ENCODE measurements at places on chromosomes 2 and 18.

GRCh38 chr2:198657512-198658121 is 800.1 kb downstream of the SATB2 start:
- DNase-seq: peak; percentile 26

GRCh38 chr2:227341553-227341952 is 16.5 kb downstream of the MFF start:
- no peak for DNase-seq

GRCh38 chr18:48352051-48352755 is 57.0 kb downstream of the ZBTB7C start:
- DNase-seq: no peak

DNA sequence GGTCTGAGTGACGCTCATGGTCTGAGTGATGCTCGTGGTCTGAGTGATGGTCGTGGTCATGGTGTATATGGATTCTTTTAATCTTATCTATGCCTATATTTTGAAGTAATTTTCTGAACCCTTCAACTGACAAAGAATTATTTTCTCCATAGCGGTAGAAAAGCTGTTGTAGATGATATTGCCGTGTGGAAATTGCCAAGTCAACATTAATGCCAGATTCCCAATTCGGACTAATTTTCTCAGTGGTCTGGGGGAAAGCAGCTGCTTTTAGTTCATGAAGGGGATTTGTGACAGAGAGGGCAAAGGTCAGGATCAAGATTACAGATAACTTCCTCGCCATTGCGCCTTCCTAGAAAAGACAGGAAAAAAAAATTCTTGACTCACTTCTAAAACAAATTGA is 2.5 kb downstream of the SLC39A6 start:
- no peak for DNase-seq

- peak; percentile 69 for DNase-seq
Measured at GRCh38 chr2:80499095-80499494, 194.5 kb upstream of the LRRTM1 start.

GRCh38 chr2:240593703-240594451 is 7.3 kb downstream of the CAPN10 start:
- DNase-seq: no peak

GRCh38 chr18:59056706-59057492 is 82.8 kb upstream of the SEC11C start:
- DNase-seq: peak; percentile 77

- DNase-seq: no peak
Measured at GRCh38 chr18:7048081-7048480, 69.5 kb downstream of the LAMA1 start.

DNA sequence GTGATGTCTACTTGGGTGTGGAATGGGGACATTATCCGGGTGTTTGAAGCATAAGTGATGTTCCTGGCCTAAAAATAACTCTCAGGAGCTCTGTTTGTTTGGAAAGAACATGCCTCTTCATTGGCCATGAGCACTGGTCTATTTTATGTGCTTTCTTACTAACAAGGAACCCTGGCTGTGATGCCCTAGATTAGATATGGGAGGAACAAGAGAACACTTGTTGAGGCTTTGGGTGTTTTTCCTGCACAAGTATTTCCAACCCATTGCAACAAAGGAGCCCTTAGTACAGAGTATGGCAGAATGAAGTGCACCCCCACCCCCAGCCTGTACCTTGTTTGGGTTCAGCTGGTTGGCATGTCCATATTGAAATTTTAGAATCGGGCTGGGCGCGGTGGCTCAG is 95.9 kb downstream of the SLC4A3 start:
- DNase-seq: no peak

- DNase-seq: no peak
Measured at GRCh38 chr2:55229221-55229620, 2.9 kb downstream of the CLHC1 start.

GRCh38 chr18:35463827-35464226 is 33.9 kb downstream of the INO80C start:
- DNase-seq: no peak

DNA sequence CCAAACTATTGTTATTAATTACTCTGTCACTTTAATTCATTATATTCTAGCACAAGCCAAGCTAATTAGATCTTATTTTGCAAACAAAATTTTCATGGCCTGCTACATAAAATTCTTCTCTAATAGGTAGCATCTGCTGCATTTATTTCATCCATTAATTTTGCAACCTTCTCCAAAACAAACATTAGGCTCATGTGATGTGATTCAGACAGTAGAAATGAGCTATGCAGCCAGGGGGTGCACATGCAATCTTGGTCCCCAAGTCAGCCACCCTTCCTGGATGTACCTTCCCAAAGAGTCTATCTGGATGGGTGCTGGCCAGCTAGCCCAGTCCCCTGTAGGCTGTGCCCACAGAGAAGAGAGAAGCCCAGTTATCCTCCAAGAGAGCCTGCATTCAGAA is 242.1 kb upstream of the OSR1 start:
- DNase-seq: no peak

DNA sequence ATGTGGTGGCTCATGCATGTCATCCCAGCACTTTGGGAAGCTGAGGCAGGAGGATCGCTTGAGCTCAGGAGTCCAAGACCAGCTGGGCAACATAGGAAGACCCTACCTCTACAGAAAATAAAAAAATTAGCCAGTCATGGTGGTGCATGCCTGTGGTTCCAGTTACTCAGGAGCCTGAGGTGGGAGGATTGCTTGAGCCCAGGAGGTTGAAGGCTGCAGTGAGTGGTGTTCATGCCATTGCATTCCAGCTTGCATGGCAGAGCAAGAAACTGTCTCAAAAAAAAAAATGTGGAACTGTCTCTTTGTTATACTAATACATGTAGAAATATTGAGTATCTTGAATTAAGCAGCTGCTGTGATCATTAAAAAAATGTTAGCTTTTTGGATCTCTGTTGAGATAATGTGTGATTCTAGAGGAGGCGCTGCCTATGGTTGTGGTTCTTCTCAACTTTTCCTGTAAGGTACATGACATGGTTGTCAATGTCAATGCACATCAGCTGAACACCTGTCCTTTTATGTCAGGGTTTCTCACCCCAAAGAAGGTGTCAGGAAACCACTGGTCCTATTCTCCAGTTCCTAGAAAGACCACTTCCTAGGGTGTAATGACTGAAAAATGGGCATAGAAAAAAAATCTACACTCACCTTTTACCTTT is 34.7 kb upstream of the IL1RL1 start:
- DNase-seq: no peak

- no peak for DNase-seq
Measured at GRCh38 chr2:182952741-182953450, 85.4 kb downstream of the NCKAP1 start.

- DNase-seq: peak; percentile 11
Measured at GRCh38 chr2:44291281-44292248, 16.3 kb downstream of the SLC3A1 start.

- no peak for DNase-seq
Measured at GRCh38 chr2:133511679-133512078, 56.6 kb downstream of the NCKAP5 start.

DNA sequence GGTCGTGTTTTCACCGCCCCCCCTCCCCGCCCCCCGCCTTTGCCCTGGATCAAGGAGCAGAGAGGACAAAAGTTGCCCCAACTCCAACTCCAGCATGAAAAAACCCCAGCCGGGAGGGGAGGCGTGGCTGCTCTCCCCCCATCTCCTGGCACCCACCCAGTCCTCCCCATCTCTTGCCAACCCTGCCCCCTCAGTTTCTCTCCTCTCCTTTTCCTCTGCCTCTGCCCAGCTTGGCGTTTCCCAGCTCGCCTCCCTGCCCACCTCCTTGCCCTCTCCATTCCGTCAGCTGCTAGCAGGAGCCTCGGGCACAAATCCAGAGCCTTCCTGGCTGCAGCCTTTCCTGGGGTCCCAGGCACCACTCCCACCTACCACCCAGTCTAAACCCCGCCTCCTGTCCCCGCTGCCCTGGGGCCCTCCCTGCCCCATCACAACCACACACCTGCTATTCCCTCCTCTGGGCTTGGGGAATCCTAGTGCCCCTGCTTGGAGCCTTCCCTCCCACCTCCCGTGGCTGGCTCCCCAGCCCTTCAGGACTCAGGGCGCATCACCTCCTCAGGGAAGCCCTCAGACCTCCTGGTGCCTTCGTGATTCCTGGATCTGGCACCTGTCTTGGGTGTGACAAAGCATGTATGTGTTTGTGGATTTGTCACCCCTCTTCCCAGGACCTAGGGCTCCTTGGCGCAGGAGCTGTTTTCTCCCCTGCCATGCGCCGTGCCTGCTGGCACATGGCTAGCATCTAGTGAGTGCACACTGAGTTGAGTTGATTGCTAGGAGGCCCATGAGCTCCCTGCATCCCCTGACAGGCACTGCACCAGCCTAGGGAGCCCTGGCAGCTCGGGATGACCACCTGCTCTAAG is 209.1 kb downstream of the TFCP2L1 start:
- DNase-seq: no peak

DNA sequence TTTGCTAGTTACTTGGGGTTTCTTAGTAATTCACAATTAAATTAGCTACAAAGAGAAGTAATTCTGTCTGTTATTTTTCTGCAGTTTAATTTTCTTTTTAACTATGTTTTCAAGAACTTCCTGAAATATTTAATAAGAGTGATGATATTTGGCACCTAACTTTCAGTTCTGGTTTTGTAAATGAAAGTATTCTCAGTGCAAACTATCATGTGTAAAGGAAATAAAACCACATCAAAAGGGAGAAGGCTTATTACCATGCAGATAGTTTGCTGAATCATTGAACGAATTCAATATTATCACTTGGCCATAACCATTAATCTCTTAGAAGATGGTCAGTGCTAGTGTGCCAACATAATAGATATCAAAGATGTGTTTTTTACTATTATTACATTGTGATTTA is 29.2 kb downstream of the DYTN start:
- DNase-seq: no peak

GRCh38 chr2:72864500-72864899 is 22.7 kb upstream of the SPR start:
- peak; percentile 60 for DNase-seq

GRCh38 chr18:60146220-60146960 is 226.2 kb downstream of the MC4R start:
- DNase-seq: peak; percentile 20

- no peak for DNase-seq
Measured at GRCh38 chr2:191180713-191181112, 29.9 kb upstream of the STAT4 start.

DNA sequence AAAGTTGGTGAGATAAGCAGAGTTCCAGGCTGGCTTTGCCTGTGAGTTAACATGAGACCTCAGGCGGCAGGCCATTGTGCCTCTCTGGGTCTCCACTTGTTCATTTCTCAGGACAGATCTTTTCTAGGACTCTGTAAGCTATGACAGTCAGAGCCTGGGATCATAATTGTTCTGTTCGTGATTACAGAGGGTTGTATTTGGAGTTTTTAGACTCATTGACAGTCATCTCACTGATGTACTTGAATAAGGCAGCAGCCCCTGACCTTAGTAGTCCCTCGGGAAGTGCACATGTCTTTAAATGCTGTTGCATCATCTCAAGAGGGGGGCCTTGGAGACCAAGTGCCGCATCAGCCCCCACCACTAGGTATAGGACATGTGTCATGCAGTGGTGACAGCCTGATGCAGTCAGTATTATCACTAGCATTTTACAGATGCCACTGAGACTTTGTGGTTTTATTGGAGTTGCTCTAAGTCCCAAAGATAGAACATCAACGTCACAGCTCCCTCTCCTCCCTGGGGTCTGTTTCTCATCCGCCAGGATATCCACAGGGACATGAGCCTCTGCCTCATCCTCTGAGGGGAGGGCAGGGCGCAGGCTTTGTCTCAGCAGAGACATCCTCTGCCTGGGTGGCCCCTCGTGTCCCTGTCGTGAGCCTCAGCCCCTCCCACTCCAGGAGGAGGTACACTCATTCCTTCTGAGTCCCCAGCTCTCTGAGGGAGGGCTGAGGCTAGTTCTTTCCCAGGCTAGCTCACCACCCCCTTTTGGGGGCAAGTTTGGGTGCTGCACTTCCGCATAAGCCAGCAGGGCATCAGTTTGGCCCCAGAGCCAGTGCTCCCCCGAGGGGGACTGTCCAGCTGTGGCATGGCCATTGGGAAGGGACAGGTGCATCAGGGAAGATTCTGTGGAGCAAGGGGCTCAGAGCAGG is 14.1 kb downstream of the GLI2 start:
- no peak for DNase-seq

- no peak for DNase-seq
Measured at GRCh38 chr2:220279372-220279771, 651.9 kb downstream of the SLC4A3 start.

GRCh38 chr2:113876503-113877387 is 13.1 kb upstream of the ACTR3 start:
- DNase-seq: no peak

DNA sequence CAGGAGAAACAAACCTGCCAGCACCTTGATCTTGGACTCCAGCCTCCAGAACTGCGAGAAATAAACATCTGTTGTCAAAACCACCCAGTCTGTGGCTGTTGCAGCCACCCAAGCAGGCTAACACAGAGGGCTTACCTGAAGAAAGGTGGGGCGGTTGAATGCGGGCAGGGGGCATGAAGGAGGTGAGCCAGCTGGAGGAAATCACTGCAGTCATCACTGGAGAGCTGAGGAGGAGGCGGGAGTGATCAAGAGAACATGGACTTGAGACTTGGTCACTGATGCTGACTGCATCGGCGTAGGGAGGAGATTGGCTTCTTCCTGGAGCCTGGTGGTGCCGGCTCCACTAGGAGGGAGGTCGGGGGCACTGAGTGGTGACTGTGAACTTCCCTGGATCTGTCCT is 14.6 kb upstream of the ARMC9 start:
- no peak for DNase-seq

DNA sequence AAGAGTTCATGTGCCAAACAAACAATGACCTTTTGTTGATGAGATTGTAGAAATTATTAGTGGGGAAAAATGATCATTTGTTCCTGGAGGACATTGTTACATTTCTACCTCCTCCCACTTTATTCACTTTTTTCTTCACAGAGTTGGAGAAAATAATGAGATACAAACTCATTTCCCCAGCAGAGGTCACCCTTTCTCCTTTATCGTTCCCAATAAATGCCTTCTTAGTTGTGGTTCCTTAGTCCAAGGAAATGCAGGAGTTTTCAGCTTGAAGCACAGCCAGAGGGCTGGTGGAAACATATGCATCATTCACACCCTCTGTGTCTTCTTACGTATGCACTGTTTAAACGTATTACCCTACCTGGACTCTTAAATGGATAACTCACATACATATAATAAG is 108.8 kb downstream of the SLC4A3 start:
- peak; percentile 35 for DNase-seq

DNA sequence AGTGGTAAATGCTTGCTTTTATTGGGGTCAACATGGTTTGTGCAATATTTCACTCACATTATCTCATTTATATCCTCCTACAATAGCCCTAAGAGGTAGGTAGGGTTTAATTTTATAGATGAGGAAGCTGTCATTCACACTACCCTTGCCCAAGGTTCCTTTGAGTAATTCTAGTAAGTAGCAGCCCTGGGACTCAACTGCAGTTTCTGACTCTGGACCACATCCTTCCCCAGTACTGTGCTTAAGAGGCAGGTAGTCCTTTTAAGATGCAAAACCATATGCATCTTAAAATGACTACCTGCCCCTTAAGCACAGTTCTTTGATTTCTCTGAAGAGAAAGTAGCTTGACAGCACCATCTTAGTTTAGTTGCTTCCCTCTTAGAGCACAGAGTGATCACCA is 15.7 kb upstream of the NT5C1B start:
- no peak for DNase-seq

All from GM12865 (cell line).